ENCODE measurements at places on chromosomes 5 and 9. TPM values are rescaled to one million over a fixed set of nuclear protein-coding genes. Genes with fewer than 3 reads are reported as not detected.

The BRINP1 gene
- 2.3 TPM for total RNA-seq

The FOXD4L5 gene
- total RNA-seq, result not detected

The NEUROG1 gene
- not detected for total RNA-seq

The ANKRD34B gene
- not detected for total RNA-seq

The FGF10 gene
- 0.89 TPM for total RNA-seq

The UBTD2 gene
- 21.7 TPM for total RNA-seq

The SLC4A9 gene
- total RNA-seq, result not detected

The PGGT1B gene
- total RNA-seq, result 19.9 TPM

The SPATA9 gene
- total RNA-seq, result 0.22 TPM

The GRPEL2 gene
- 36.7 TPM for total RNA-seq

The SNCAIP gene
- total RNA-seq, result 69.9 TPM

The CDK9 gene
- 44.3 TPM for total RNA-seq

The RPL12 gene
- total RNA-seq, result 996 TPM

The PTTG1 gene
- 119 TPM for total RNA-seq

The ORM2 gene
- not detected for total RNA-seq

The TXNDC15 gene
- 126 TPM for total RNA-seq

The PTPRD gene
- total RNA-seq, result 8.9 TPM

The CARD9 gene
- total RNA-seq, result 3.4 TPM

The PDE6A gene
- total RNA-seq, result not detected

The DPYSL3 gene
- 120 TPM for total RNA-seq

The FGF18 gene
- 0.22 TPM for total RNA-seq

The OTULINL gene
- 3.4 TPM for total RNA-seq

The CLTA gene
- total RNA-seq, result 289 TPM

The CYSRT1 gene
- total RNA-seq, result 0.55 TPM

The GLRA1 gene
- total RNA-seq, result not detected

The FBXL7 gene
- 4.2 TPM for total RNA-seq

The TOR1A gene
- total RNA-seq, result 38.0 TPM

The GPRIN1 gene
- total RNA-seq, result 9.8 TPM

The FABP6 gene
- total RNA-seq, result not detected

The SPINK4 gene
- not detected for total RNA-seq

The CACNA1B gene
- total RNA-seq, result 0.11 TPM

The LCN12 gene
- total RNA-seq, result 0.12 TPM

The PKD2L2 gene
- not detected for total RNA-seq

The ADAMTS19 gene
- 1.2 TPM for total RNA-seq

The CYLC2 gene
- total RNA-seq, result not detected

The CCNJL gene
- 0.12 TPM for total RNA-seq

The F2RL1 gene
- total RNA-seq, result 62.0 TPM

The DPP7 gene
- 45.3 TPM for total RNA-seq

The EQTN gene
- not detected for total RNA-seq

The ADAMTSL2 gene
- not detected for total RNA-seq

The HSDL2 gene
- 33.2 TPM for total RNA-seq

The TMC1 gene
- 2.1 TPM for total RNA-seq

The BAAT gene
- total RNA-seq, result under 0.01 TPM

The NUTM2G gene
- total RNA-seq, result not detected

The ARL14EPL gene
- total RNA-seq, result 0.89 TPM

The XPA gene
- 6.1 TPM for total RNA-seq

The MARCHF3 gene
- 10.7 TPM for total RNA-seq

The DBH gene
- total RNA-seq, result not detected

The GRXCR2 gene
- not detected for total RNA-seq

The IRX1 gene
- total RNA-seq, result not detected

The PCDHGC5 gene
- total RNA-seq, result 2.9 TPM

The SLC34A1 gene
- not detected for total RNA-seq

The PPP3R2 gene
- total RNA-seq, result not detected
